Suppressor macrophage treated with lipopolysaccharide for 4 hours (primary cell): ENCODE measurements at places on chromosomes 5 and 9.

GRCh38 chr5:58938563-58939424, 355.9 kb downstream of the RAB3C start:
- DNase-seq = no peak

GRCh38 chr9:134709512-134710270, 68.1 kb downstream of the COL5A1 start:
- DNase-seq = no peak

GRCh38 chr5:1709171-1709803, 90.3 kb downstream of the MRPL36 start:
- no peak for DNase-seq

- no peak for DNase-seq
Measured at GRCh38 chr5:135356522-135357318, 42.3 kb downstream of the MACROH2A1 start.
